ENCODE measurements at places on chromosomes 3 and 15.

- no peak for DNase-seq
Observed at GRCh38 chr3:192106543-192106942, 620.8 kb downstream of the FGF12 start.

DNA sequence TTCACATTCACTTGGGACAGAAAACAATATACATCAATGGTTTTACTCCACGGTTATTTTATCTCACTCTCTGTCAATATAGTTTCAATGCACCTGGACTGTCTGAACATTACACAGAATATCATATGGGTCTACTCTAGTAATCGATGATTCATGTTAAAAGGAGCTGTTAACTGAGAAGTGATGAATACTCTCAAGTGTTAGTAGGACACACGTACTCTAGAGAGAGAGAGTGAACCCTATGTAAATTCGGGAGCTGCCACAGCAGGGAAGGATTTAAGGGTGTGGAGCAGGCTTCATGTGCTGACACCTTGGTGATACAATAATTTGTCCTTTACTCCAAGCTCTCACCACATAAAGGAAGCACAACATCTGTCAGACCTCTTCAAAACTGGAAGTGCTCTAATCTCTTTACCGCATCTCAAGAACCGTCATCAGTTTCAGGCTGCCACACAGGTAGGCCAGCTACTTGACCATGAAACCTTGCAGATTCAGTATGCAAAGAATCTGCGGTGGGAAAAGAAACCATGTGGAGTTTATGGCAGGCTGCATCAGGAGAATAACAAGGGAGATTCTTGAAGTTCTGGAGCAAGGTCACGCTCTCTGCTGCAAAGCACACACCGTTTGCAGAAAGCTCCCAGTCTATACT is 199.2 kb upstream of the TMC3 start:
- no peak for DNase-seq

DNA sequence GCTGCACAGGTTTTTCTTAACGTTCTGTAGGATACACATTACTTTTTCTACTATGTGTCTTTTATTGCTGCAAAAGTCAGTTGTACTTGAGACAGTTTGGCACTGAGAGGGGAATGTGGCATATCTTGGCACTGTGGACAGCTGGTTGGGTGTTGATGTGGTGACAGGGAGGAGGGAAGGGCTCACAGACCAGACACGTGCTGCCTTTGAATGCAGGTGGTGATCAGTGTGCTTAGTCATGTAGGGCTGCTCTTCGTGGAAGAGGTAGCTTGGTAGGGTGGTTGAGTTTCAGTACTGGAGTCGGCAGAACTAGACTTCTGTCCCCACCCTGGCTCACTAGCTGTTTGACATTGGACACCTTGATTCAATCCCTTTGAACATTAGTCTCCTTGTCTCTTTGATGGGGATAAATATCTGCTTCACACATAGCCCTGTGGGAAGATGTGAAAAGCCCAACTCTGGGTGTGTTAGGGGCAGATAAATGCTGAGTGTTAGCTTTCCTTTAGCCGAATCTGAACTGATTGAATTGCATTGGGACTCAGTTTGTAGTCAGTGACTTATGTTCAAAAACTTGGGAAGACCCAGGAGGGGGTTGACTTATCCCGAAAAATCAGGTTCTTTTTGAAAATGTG is 108.4 kb downstream of the PTPRG start:
- DNase-seq, result no peak

DNA sequence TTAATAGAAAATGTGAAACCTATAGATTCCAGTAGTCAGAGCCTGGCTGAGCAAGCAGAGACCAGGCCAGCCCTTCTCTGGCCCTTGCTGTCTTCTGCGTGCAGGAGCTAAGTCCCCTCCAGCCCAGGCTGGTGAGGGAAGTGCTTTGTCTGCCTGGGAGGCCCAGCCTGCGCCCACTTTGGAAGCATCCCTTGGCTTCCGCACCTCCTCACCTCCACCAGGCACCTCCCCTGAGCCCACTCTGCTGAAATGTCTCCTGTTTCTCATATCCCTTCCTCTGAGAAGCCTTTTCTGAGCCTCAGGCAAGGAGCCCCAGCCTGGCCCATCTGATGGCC is 45.3 kb downstream of the ALDH1L1 start:
- DNase-seq, result no peak

- DNase-seq, result peak; percentile 4
Observed at GRCh38 chr15:73851689-73852088, 21.7 kb upstream of the TBC1D21 start.

GRCh38 chr15:60651734-60652141 is 172.8 kb upstream of the ICE2 start:
- no peak for DNase-seq

DNA sequence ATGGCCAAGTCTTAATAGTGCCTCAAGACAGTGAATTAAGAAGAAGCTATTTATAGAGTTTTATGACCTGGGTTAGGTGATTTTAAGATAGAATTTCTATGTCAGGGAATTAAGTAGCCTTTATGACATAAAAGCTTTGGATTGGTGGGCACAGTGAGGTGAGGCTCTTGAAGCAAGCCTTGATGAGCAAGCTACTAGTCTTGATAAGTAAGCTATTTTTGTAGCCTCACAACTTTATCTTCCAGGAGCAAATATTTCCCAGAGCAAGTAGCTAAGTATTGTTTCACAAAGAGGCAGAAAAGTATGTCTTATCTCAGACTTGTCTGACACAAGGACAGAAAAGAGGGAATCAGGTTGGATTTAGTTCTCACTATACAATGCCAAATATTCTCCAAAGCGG is 491.7 kb upstream of the RASGRP1 start:
- DNase-seq, result no peak

DNA sequence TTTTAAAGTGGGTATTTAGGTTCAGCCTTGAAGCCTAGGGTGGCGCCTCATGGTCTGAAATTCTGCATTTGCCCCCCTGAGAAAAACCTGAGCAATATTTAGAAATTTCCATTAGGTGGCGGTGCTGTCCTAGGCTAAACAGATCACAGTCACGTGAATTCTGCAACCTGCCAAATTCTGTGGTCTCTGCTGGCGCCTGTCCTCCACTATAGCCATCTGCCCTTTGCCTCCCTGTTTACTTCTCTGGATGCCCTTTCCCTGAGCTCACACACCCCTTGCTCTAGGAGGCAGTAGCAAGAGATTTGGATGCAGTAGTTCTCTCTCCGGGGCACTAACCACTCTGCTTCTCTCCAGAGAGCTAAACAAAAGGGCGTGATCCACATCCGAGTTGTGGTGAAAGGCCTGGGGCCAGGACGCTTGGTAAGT is 9.1 kb downstream of the MRPS11 start:
- peak; percentile 31 for DNase-seq

DNA sequence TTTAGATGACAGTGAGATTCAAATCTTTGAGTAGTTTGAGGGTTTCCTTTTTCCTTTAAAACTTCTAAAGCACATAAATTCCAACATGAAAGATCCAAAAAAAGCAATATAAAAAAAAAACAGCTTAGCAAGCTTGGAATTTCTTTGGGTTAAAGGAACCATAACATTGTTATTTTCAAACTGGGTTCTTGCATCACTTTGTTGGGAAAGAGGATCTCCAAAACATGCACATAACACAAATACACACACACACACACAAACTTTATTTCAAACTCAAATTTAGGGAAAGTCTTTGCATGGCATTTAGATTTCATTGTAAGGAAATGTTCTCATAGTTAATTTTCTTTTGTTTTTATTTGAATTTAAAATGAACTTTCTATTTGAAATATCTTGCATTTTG is 79.2 kb upstream of the COL8A1 start:
- DNase-seq, result no peak

DNA sequence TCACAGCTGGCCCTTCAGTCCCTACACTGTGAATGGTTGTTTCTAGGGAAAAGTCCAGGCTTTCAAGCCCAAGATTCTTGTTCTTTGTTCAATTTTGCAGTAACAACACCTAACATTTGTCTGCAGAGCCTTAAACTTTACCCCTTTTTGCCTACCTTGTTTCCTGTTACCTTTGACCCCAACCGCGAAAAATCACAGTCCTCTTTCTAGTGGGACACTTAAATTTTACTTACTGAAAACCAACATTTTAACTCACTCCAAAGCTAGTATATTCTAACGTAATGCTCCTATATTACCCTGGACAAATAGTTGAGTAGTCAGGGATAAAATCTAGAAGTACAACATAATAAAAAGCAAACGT is 649 bp upstream of the PIK3CB start:
- no peak for DNase-seq

GRCh38 chr3:177357352-177358090 is 160.2 kb upstream of the TBL1XR1 start:
- DNase-seq, result peak; percentile 80

GRCh38 chr3:66303491-66303901 is 82.7 kb downstream of the SLC25A26 start:
- DNase-seq, result no peak

DNA sequence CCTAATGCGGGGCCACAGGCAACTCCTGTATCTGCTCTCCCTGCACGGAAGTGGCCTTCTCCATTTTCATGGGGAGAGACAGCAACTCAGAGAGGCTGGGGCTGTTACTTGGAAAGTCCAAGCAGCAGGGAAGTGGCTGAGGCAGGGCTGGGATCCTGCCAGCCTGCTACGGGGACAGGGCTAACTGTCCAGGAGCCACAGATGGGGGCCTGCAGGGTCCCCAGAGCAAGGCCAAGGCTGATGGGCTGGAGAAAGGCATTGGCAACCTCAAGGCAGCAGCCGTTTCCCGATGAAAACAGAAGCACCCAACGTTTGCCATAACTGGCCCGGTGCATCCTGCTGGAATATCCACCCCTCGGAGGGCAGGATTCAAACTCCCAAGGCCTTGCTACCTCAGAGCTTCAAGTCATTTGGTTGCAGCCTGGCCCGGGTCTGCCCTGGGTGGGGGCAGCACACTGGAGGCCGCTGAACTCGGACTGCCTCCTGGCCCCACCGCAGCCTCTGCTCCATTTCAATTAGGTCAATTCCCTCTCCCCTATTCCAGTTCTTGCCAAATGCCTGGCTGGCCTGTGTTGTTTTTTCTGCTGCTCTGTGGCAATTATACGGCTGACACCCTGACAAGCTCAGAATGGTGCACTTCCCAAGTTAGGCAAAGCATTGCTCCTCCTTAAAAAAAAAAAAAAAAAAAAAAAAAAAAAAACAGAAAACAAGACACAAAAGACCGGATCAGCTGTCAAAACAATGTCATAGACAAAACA is 143.5 kb downstream of the NUP210 start:
- DNase-seq, result no peak

DNA sequence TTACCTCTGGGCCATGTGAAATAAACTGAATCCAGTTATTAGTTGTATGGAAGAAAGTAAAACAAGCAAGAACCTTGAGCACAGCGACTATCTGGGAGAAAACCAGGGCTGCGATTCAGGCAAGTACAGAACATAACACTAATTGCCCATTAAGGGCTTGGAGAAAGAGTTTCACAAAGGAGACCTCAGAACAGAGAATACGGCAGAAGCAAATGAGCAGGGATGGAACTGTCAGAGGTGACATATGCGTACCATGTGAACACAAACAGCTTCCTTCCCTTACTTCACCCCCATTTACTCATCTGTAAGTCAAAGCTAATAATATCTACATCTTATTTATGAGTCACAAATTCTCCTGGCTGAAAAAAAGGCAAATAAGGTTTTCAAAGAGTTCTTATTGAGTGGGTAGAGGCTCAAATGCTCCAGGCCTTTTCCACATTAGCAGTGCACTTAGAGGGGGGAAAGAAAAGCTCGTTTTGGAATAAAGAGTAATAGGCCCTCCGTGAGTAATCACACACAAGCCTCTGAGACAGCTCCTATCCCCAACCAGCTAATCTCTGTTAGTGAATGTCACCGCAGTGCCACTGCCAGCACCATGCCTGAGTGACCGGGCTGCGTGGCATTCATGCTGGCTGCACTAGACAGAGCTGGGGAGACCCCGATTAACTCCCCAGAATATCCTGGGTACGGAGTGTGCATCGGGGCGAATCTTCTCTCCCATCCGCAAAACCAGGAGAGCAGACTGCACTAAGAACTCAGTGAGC is 2.6 kb downstream of the PCSK6 start:
- DNase-seq, result no peak

GRCh38 chr3:10205451-10206165 is 40.9 kb downstream of the IRAK2 start:
- peak; percentile 65 for DNase-seq

GRCh38 chr3:133573054-133573628 is 345 bp upstream of the CDV3 start:
- peak; percentile 100 for DNase-seq

DNA sequence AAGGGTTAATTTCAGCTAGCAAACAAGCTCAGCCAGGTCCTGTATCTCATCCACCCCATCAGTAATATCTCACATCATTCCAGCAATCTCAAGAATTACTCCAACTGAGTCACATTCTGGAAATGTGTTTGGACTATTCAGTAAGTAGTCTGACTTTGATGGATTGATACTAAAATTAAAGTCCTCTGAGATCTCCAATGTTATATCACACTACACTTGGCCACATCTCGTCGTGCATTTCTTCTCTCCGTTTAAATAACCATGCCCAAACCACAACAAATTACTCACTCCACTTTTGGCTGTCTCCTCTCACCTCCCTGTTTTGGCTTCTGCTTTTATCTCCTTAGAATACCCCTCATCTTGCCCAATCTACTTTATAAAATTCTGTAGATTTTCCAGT is 292.2 kb downstream of the PYDC2 start:
- DNase-seq, result no peak

- DNase-seq, result no peak
Observed at GRCh38 chr15:45884755-45885445, 250.1 kb downstream of the SQOR start.

Data from inflammatory macrophage (primary cell).